ENCODE measurements at places on chromosomes 12 and 14.

DNA sequence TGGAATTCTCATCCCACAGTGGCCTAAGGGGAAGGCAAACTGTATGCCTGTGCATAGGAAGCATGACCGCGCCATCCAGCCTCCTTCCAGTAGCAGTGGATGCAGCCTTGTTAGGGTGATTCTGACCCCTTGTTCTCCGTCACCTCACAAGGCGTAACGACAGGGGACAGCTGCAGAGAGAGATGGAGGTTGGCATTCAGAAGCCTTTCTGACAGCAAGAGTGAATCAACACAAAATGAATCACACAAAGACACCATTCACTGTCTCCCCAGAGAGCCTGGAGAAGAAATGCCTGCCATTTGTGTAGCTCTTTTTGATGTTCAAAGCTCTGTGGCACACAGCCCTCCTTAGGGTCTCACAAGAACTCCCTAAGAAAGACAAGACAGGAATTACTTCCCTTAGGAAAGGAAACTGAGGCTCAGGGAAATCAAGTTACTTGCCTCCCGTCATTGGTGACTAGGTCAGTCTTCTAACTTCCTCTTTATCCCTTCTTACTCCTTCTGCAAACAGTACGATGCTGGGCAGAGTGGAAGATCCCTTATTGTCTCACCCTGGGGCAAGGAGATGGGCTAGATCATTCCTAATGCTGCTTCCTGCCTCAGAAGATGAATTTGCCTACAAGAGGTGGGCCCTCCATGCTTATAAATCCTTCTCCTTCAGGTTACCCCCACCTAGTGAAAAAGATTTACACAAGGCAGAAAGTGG lies 280.9 kb downstream of the CACNA1C start:
- DNase-seq: no peak

DNA sequence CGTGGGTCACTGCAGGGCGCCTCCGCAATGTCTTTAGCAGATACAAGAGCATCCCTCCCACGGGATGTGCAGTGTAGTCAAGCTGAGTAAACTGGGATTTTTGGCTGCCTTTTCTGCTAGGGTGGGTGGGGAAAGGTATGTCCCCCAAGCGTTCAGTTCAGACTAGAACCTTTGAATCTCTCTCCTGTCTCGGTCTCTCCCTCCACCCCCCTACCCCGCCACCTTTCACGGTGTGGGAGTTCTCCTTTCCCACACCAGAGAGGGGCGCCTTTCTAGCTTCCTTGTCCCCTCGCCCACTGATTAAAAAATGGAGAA lies 525 bp upstream of the FAR2 start:
- DNase-seq: peak; percentile 20

DNA sequence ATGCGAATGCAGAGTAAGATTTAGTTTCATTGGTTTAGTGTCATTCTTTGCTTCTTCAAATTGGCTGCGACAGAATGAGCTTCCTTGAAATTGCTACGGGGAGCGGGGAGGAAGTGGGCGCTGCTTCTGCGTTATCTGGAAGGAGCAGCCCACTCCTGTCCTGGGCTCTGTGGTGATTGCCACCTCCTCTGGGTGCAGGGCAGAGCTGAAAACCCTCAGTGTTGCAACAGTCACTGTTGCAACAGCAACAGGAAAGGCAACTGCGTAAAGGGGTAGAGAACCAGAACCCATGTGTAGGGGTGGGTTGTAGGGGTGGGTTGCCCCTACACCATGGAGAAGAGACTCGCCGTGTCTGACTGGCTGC lies 57.7 kb downstream of the MAX start:
- DNase-seq: peak; percentile 23

- no peak for DNase-seq
Observed at GRCh38 chr14:24789378-24789884, 155.4 kb upstream of the GZMB start.

GRCh38 chr12:28235015-28235414 lies 44.8 kb downstream of the CCDC91 start:
- DNase-seq: no peak

GRCh38 chr14:36583242-36583892 lies 953 bp upstream of the NKX2-8 start:
- no peak for DNase-seq

- DNase-seq: no peak
Observed at GRCh38 chr12:32569259-32569658, 109.8 kb upstream of the DNM1L start.

GRCh38 chr12:89166525-89166934 lies 185.8 kb downstream of the DUSP6 start:
- peak; percentile 3 for DNase-seq

DNA sequence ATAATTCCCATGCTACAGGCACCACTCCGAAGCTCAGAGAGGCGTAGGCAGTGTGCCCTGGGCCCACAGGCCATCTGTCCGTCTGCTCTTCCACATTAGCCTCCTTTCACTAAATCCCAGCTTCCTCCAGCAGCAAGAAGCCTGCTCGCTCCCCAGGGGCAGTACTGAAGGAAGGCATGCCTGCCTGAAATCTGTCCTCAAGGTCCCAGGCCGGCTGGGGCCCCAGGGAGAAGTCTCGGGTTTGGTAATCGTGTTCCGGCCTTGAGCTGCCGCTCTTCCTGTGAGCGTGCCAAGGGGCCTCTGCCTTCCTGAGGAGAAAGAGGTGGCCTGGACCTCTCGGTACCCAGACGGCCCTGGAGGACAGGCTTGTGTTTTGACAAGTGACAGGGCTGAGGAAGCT lies 15.2 kb upstream of the DLK1 start:
- DNase-seq: no peak

DNA sequence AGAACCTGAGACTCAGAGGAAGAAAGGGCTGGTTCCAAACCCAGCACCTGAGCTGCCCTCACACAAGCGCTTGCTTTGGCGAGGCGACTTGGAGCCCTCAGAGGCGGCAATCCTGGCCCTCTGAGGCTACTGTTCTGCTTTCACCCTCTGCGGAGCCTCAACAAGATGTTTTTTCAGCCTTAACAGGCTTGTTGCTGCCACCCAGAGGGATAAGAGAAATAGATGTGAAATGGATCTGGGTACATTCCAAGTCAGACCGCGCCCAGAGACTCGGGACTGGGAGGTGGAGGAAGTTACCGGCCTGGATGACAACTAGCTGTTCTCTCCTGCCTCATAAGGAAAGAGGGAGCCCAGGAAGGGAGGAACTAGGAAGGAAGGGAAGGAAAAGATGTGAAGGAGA lies 89.6 kb downstream of the TTC7B start:
- no peak for DNase-seq

- DNase-seq: no peak
Observed at GRCh38 chr12:43733687-43734086, 24.9 kb downstream of the PUS7L start.

- no peak for DNase-seq
Observed at GRCh38 chr12:27207615-27208413, 36.3 kb upstream of the STK38L start.

GRCh38 chr12:132493482-132494178 lies 3.7 kb downstream of the FBRSL1 start:
- peak; percentile 65 for DNase-seq

- no peak for DNase-seq
Observed at GRCh38 chr12:43979450-43979849, 143.6 kb downstream of the TMEM117 start.

DNA sequence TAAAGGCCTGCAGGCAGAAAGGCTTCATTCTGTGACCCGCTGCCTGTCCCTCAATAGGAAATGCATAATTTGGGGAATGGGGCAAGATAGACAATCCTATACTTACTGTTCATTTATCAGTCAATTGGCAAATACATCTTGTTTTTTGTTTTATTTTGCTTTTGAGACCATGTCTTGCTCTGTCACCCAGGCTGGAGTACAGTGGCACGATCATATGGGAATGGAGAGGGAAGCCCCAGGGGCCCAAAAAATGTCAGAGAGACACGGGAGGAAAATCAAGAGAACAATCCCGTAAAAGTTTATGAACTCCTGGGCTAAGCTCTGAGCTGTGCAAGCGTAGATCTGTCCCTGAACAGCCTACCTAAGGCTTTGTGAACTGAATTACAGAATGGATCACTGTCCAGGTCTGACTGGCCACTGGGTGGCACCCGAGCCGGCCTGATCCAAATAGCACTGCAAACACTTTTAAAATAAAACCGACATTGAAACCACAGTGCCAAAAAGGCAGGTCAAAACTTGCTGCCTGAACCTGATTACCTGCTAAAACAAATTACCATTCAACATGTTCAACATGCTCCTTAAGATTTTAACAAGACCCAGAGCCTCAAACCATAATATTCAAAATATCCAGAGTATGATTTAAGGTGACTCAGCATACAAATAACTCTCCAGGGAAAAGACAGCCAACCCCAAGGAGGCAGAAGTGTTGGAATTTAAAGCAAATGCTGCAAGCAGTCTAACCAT lies 11.8 kb downstream of the COPS7A start:
- peak; percentile 67 for DNase-seq

GRCh38 chr14:43249591-43249990 lies 1257.5 kb downstream of the FSCB start:
- no peak for DNase-seq

DNA sequence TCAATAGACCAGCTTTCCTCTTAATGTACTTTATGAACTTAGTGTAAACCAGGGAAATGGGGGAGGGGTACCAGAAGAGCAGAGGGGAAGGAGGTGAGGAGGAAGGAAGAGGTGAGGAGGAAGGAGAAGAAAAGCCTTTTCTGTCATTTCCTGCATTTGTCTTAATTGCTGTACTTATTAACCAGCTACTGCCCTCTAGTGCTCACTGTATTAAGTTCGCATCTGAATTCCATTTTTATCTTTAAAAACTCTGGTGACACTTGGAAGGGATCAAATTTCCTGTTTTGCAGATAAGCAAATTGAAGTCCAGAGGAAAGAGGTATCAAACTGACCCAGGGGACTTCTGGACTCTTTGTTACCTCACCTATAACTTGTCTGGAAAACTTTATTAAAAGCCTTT lies 22.2 kb downstream of the MANSC1 start:
- DNase-seq: peak; percentile 72

DNA sequence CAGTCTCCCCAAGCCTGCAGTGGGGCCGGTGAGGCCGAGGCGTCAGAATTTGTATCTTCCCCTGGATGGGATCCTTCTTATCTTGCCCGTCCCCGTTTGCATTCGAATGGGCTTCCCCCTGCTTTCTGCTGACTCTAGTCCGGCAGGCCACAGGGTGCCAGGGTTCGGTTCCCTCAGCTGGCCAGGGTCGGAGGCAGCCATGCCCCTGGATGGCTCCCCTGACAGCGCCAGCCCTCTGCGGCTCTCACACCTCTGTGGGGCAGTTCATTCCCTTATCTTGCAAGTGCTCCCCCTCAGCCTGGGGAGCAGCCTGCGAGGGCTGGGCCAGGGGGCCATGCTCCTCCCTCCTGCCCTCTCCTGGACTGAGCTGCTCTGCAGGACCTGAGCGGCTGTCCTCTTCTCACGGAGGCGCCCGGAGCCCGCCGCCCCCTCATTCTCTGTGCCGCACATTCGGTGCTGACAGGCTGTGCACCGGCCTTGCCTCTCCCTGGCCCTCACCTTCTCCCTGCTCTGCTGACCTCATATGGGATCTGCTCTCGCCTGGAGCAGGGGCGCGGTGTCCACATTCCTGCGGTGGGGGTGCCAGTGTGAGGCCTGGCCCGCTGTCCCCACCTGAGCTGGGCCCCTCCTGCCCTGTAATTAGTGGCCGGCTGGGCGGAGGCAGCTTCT lies 32.8 kb downstream of the KIF26A start:
- no peak for DNase-seq

- peak; percentile 22 for DNase-seq
Observed at GRCh38 chr14:61025251-61026223, 44.5 kb downstream of the SLC38A6 start.

GRCh38 chr12:164207-164606 lies 49.8 kb downstream of the SLC6A12 start:
- DNase-seq: peak; percentile 30

DNA sequence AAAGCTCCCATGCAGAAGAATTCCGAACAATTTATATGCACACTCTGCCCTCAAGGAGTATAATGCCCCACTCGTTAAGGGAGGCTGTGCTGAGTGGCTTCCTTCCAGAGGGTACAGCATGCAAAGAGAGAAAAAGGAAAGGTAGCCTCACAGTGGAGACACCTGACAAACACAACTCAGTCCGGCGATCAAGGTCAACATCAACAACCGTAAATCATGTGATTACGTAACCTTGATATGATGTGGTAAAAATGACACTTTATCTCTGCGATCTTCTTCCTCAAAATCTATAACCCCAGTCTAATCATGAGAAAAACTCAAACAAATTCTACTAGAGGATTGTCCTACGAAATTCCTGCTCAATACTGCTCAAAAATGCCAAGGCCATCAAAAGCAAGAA lies 400.5 kb upstream of the CCDC196 start:
- DNase-seq: no peak

DNA sequence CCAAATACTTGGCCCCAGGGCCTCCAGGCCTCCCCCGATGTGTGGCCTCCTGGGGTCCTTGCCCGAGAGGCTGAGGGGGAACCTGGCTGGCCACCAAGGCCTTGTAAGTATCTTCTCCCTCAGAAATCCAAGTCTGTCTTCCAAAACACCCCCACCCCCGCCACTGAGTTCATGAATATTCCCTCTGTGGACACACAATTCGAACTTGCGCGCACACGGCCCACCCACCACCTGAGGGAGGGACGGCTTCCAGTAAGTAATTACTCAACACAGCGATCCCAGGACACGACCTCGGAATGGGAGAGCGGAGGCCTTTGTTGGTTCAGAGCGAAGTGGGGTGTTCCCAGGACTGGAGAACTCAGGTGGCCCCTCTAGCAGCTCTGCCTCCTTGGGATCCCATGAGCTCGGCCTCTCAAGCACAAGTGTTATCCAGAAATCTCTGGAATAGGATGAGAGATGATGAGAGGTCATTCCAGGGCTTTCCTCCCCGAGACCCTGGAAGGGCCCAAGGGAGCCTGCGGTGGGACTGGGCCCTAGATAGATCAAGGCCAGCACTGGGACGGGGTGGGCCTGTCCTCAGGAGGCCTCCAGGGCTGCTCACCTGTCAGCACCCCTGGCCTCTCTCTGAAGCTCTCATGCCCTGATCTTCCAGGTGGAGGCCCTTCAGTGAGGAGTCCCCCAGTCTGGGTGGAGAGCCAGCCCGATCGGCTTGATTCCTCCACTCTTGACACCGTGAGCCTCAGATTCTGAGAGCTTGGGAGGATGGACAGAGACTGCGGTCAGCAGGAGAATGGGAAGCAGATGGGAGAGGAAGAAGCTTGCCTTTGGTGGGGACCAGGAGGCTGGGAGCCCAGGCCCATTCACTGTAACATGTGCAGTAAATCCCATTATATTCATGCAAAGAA lies 219.0 kb upstream of the RTL1 start:
- DNase-seq: no peak

DNA sequence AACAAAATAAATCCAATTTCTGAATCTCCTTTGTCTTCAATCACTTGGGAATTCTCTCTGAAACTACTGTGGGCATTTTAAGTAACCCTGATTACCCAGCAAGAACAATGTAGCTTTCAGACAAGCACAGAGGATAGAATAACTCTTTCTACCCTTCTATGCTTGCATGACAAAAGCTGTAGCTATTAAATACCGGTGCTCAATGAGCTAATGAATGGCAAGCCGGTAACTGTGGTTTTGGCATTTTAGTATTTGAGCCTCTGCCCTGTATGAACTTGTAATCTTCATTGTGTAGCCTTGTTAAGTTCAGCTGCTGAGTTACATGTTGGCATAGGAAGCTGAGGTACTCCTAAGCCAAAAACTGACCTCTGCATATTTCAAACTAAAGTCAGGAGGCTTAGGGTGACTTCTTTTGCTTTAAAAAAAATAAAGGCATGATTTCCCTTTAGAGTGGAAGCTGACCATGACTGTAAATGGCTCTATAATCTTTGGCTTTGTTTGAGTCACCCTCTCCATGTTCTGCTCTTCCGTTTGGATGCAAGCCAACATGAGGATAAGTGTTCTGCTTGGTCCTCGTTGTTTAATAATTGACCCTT lies 171.0 kb upstream of the HIF1A start:
- DNase-seq: no peak
